Activated T-cell treated with anti-CD3 and anti-CD28 coated beads for 48 hours (primary cell): ENCODE measurements at places on chromosomes 1 and 21.

GRCh38 chr1:206012086-206012859 lies 9.1 kb upstream of the RAB7B start:
- DNase-seq: no peak

DNA sequence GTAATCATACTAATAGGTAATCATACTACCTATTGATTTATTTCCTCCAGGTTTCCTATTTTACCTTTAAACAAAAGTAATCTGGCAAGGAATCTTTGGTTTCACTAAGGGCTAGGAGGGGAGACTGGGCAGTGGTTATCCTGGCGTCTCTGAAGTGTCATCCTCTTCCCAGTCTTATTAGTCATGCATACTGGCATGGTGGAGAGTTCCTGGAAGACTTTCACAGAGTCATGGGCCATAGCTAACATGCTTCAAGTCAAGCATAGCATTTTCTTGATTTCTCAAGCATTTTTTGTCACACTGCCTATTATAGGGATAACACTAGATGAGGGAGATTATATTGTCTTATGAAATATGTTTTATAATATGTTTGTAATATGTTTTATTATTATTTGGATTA lies 64.0 kb upstream of the ASB17 start:
- no peak for DNase-seq

DNA sequence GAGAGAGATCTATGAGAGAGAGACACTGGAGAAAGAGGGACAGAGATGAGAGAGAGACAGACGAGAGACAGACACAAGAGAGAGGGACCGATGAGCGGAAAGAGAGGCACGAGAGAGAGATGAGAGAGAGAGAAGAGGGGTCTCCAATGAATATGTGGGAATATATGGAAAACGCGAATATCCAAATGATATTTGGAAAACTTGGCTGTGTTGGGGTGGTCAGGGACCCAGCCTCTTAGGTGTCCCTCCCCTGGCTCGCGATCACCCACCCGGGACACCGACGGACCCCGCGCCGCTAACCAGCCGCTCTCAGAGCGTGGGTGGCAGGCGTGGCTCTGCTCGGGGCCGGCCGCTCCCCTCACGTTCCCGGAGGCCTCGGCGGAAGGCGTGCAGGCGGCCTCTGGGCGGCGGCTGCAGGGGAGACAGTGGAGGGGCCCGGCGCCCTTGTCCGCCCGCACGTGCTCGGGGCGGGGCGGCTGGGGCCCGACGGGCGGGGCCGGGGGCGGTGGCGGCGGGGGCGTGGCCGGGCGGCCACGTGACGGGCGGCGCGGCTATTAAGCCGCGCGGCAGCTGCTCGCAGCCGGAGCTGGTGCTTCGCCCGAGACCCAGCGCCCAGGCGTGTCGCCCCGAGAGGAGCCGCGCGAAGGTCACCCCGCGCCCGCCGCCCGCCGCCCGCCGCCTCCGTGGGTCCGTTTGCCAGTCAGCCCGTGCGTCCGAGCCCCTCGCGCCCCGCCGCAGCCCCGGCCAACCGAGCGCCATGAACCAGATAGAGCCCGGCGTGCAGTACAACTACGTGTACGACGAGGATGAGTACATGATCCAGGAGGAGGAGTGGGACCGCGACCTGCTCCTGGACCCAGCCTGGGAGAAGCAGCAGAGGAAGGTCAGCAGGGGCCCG lies at the start of gene ACTN2:
Gene ACTN2 (plus strand): TSS at position 583 of the 898 bp plus-strand sequence. CDS start 175 bp downstream, at position 758.
- peak; percentile 64 for DNase-seq

GRCh38 chr1:159798893-159799292 lies 3.3 kb upstream of the FCRL6 start:
- no peak for DNase-seq
